ENCODE measurements at places on chromosomes 3 and 15. TPM values are rescaled to one million over a fixed set of nuclear protein-coding genes. Genes with fewer than 3 reads are reported as not detected.

DNA sequence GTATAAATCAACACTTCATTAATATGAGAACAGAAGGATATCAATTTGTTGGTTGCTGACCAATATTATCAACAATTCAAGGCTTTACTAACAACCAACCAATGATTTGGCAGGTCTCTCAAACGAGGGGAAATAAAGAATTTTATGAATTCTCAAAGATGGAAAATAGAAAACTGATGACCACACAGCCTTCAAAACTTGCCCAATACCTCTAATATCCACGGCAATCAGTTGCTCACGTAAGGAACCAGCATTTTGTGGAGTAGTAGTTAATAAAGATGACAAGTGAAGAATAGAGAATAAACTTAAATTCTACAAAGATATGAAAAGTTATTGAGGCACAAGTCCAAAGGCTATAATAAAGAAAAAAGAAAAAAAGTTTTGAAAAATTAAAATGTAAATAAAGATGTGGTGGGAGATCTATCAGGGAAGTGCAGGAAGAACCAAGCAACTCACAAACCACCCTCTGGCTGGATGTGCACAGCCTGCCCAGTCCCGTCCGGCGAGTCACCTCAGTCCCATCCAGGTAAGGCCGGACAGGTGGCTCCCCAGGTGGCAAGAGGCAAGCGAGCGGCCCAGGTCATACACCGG, 808 bp downstream of the GK5 start:
- no peak for DNase-seq

DNA sequence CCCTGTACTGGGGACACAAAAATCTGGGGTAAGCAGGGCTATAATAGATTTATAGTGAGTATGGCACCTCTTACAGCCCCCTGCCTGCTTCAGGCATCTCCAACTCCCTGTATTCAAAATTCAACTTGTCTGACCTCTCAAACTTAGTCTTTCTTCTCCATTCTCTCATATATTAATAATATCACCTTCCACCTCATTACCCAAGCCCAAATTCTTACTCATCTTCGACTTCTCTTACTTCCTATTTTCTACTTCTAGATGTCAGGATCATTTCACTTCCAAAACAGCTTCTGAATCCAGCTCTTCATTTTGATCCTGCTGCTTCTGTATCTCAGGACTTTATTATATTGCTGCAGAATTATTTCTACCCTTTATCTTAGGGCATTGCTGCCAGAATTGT, 290.7 kb downstream of the CHST2 start:
- no peak for DNase-seq

DNA sequence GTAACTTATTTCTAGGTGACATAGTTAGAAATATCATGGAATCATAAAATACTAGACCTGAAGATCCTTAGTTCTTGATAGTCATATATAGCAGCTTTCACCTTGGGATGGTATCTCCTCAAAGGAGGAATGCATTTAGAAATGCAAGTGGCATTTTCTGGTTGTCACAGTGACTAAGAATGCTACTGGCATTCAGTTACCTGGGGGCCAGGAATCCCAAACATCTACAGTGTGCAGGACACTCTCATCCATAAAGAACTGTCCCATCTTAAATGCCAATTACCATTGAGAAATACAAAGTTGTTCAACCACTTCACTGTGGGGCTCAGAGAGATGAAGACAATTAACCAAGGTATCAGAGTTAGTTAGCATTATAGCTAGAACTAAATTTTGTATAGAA, 36.7 kb downstream of the MYH15 start:
- no peak for DNase-seq

GRCh38 chr3:180829409-180830405, 82.8 kb upstream of the FXR1 start:
- no peak for DNase-seq

Gene PAK6
- polyA plus RNA-seq: 0.07 TPM

Gene GLDN
- not detected for polyA plus RNA-seq

DNA sequence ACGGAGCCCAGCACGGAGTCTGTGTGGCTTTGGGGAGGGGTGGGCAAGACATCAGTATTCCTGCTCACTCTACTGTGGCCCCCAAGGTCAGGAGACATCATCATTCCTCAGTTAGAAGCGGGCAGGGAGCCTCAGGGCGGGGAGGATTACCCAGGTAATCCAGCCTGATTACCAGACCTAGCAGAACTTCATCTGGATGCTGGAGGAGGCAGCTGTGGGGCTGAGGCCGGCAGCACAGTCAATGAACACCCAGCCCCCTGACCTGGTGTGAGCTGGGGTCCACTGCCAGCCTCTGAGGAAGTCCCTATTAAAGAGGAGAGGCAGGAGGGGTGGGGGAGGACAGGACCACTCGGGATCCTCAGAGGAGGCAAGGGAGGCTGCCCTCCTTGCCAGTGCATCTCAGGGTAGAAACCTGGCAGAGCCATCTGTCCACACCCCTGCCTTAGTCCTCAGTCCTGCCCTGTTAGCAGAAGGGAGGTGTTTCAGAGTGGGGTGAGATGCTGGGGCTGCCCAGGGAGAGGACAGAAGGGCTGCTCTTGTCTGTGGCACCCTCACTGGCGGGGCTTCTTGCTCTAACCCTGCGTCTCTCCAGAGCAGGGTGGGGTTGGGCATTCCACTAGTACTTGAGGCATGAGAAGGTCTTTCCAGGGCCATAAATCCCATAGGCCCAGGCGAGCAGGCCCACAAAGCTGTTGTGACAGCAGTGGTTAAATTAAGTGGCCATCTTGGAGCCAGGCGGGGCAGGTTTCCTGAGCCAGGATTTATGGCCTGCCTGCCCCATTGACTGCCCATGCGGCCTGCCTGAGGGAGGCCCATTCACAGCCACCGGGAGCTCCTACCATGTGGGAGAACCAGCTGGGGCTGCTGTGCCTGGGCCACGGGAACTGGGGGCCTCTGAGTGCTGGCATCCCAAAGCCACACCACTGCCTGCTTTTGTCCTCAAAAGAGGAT, 82.1 kb downstream of the LINGO1 start:
- DNase-seq: no peak

- DNase-seq: no peak
These were observed 9.6 kb upstream of the CLDN16 start for GRCh38 chr3:190378240-190378891.

Gene SENP8
- polyA plus RNA-seq: 1.4 TPM

DNA sequence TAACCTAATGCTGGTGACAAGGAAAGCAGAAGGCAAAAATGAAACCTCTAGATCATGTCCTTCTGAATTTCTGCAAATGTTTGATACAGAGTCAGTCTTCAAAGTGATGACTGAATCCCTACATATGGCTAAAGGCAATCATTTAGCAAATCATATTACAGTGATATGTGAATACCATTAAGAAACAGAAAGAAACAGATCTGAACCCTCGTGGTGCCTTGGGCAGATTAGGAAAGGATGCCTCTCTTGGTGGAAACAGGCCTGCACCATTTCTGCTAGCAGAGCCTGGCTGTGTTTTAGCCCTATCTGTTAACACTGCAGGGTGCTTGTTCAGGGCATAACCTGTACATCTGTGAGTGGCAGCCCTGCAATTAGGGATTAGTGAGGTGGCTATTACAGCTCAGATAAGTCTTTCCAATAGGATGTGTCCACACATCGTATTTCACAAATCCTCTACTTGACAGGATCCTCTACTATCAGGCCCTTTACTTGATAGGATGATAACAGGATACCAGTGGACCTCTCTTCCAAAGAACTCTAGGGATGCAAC, 12.1 kb downstream of the SEC22C start:
- DNase-seq: peak; percentile 17

Gene PEX5L
- not detected for polyA plus RNA-seq

DNA sequence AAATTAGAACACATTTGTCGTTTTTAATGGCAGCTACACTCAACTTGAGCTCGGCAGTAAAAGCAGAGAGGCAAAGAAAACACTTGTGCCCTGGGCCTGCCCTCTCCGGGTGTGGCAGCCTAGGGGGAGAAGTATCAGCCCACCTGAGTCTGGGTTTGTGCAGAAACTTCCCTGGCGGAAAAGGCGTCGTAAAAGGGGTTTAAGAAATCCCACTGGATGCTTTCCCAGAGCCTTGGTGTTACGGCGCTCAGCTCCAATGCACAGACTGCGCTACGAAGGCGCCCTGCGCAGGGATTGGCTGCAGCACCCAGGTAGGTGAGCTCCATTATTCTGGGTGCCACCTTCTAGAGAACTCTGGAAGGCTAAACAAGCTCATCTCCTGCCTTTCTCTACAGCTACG, 461.5 kb upstream of the NR2F2 start:
- no peak for DNase-seq

Gene TUSC7
- not detected for polyA plus RNA-seq

Gene NAALADL2
- polyA plus RNA-seq: 1.2 TPM

Gene ACTC1
- polyA plus RNA-seq: not detected

Gene SETD2
- 12.1 TPM for polyA plus RNA-seq

- DNase-seq: no peak
These were observed 86.4 kb downstream of the NSMCE3 start for GRCh38 chr15:29183071-29183831.

Gene LRRC49
- polyA plus RNA-seq: 10.4 TPM

- no peak for DNase-seq
These were observed 51.5 kb downstream of the GABRB3 start for GRCh38 chr15:26721232-26721967.

Gene SLC28A2
- polyA plus RNA-seq: not detected

DNA sequence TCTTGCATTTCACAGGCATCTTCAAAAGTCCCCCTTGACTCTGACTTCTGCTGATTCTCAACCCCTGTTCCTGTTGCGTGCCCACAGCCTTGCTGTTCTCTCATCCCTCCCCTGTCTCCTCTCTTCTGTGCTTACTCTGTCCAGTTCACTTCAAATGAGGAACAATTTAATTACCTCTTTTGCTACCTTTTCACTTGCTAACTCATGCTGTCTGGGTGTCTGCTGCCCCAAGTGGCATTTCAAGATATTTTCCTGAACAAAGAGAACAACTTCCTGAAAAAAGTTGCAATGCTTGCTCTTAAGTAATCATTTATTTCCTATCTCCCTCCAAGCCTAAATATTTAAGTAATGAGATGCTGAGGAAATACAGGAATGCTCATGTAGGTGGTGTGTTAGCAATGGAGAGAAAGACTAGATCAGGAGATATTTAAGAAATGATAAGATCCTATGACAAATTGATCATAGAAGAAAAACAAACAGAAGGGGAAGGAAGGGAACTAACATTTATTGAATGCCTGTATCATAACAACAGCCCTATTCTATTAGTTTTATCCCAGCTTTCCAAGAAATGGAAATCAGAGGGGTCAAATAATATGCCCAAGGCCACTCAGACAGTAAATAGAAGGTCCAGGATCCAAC, 42.2 kb downstream of the SV2B start:
- DNase-seq: no peak

GRCh38 chr15:40047415-40048210, 8.6 kb upstream of the SRP14 start:
- DNase-seq: no peak

Gene PLOD2
- polyA plus RNA-seq: 0.93 TPM
